ENCODE measurements at places on chromosomes 5 and 9.

DNA sequence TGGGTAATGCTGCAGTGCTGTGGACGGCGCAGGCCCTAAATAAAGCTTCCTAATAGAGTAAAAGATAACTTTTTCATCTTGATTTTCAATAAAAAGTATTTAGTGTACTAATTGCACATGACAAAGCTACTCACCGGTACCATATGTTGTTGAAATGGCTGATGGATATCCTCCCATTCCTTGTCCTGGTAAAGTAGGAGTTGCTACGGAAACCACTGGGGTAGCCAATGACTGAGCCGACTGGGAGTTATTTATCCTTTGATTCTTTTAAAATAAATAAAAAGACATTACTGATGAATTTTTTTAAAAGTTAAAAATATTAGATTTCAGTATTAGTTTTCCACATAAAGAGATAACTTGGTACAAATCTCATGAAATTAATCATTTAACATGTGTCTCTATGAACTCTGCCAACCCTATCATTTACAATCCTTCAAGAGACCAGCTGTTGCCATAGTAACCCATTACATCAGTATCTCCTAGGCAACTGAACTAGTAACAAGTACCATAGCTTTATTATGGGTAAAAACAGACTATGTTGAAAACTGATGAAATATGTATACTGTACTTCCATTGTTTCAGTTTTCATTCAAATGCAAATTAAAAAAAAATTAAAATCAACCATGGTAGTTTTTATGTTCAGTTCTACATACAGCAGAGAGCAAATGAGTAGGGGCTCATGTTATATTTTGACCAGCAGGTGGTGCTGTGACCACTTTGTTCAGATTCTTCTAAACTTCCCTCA is 153.7 kb downstream of the MEF2C start:
- peak; percentile 60 for DNase-seq

DNA sequence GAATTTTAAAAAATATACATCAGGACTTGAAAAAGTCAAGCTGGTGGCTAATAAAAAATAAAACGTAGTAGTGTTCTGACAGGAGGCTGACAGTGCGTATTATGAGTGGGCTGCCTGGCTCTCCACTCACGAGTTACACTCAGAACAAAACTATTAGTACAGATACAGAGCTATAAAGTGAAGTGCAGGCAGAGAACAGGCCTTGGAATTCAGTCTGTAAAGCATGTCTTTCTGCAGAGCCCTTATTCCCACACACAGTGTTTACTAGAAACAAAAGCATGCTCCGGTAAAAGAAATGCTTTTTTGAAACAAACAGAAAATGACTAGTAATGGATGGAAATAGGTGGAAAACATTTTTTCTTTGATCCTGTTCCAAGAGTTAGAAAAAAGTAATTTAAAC is 334.7 kb downstream of the DIRAS2 start:
- DNase-seq, result no peak

DNA sequence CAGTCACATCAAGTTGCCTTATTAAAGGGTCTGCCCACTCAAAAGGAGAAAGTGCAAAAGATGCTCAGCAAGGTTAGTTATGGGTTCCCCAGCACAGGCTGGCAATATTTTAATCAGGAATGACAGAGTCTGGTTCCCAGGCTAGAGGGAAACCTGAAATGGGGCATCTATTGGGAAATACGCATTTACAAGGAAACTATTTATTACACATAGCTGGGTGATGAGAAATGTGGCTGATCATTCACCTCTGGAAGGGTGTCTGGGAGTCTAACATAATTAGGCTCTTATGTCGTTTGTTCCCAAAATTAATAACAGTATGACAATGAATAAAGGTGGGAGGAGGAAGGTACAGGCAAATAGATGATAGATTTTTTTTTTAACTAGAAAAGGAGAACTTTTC is 314.7 kb downstream of the ENC1 start:
- DNase-seq, result no peak

- no peak for DNase-seq
Observed at GRCh38 chr9:126123927-126124326, 202.7 kb upstream of the MVB12B start.

DNA sequence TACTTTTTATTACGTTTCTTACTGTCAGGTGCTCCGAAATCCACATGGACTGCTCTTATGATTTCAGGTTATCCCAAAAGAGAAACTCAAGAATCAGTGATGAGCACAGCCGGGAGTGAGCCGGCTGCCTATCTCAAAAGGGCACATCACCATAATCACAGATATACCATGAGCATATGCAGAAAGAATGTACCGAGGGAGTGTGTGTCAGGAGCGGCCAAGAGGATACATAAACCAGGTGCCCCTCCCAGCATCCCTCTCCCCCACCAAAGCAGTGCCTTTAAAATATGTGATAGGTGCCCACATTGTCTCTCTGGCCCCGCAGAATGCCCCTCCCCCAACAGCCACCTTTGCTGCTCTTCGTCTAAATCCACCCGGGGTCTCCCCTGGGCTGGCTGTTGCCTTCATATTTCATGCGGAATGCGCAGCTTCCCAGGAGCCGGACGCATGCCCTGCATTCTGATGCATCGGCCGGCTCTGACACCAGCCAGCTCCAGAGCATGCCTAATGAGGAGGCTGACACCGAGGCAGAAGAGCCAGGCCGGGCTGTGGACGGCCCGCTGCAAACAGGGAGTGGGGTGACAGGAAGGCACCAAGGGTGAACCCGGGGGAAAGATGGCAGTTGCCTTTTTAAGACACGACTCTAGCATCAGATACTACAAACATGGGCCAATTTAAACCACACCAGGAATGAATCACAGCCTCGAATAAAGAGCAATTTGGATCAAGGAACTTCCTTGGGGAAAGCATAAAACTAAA is 652.3 kb downstream of the BNC2 start:
- DNase-seq, result no peak

DNA sequence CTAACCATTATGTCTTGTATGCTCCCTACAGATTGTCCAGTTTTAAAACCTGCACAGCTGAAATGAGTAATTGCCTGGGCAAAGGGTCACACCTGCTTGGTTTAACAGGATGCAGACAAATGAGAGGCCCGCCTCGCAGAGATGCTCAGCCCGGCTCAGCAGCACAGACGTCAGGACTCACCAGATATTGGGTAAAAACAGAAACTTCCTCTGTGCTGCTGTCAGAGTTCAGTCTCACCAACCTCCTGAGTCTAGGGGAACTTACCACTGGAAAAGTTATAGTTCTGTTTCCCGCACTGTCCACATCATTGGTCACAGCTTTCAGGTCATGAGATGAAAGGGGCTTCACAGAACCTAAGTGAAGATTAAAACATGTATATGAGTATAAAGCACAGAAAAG is 152.5 kb downstream of the ESM1 start:
- peak; percentile 8 for DNase-seq

- no peak for DNase-seq
Observed at GRCh38 chr5:30994176-30994575, 199.3 kb upstream of the CDH6 start.

DNA sequence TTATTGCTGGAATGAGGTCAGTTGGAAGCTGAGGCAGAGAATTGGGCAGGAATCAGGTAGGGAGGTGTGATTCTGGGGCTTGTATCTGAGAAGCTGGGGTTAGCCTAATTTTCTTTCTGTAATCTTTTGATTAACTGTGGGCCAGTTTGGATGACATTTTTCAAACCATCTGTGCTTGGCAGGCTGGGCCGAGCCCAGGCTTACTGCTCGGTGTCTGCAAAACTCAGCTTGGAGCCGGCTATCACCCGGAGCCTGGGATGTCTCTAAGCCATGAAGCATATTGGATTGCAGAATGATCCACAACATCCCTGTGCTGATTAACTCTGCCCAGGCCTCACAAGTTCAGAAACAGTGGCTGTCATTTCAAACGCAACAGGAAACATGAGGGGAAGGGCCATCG is 26.5 kb downstream of the KCNMB1 start:
- DNase-seq, result no peak

- no peak for DNase-seq
Observed at GRCh38 chr5:25481463-25481862, 836.7 kb upstream of the CDH10 start.

GRCh38 chr9:23322392-23322791 is 503.6 kb downstream of the ELAVL2 start:
- no peak for DNase-seq

DNA sequence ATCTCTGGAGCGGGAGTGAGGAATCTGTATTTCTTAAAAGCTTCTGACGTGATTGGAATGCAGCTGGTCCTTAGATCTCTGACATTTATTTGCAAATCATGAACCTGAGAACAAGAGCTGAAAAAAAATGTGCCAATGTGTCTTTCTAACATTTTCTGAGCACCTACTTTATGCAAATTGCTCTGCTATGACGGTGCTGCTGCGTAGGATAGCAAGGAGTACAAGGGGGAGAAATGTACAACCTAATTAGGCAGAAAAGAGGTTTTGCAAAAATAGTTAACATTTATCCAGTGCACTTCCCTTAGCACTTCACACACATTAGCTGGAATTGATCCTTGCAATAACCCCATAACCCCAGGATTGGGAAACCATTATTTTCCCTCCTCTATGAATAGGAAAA is 357.5 kb downstream of the TLE4 start:
- no peak for DNase-seq

DNA sequence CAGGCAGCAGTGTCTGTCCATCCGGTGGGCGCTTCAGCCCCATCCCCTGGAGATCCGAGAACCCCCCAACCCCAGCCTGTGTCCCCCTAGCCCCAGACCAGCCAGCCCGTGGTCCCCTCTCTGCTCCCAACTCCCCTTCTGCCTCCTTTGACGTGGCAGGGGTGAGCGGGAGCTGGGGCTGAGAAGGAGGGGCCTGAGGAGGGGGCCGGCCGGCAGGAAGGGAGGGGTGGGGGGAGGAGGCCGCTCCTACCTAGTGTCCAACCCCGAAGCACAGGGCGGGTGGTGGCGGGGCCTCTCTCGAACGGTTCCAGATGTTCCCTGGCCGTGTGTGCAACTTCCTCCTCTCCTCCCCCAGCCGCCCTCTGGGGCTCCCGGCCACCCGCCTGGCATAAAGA is 31.0 kb downstream of the GOLGA2 start:
- DNase-seq, result no peak

DNA sequence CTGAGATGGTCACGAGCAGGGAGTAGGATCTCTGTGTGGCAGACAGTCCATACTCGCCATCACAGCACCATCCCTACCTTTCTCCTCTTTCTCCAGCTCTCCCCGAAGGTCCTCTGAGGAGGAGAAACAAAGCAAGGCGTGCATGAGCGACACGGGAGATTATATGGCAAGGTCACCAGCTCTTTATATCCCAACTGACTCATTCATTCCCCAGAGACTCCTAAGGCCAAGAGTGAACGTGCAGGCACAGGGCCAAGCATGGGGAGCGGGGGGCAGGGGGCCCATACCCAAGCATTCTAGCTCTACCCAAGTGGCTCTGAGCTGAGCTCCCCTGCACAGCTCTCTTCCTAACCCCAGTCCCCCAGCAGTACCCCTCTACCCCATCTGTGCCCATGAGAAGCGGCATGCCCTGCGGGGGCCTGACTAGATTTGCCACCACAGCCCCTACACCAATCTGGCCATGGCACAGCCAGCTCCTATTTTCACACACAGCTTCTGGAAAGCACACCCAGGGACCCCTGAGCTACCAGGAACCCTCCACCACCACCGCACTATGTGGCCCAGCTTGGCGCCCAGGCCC is 6.8 kb downstream of the TRIM7 start:
- DNase-seq, result no peak

GRCh38 chr9:35609001-35609819 is 4.1 kb downstream of the TESK1 start:
- DNase-seq, result no peak

DNA sequence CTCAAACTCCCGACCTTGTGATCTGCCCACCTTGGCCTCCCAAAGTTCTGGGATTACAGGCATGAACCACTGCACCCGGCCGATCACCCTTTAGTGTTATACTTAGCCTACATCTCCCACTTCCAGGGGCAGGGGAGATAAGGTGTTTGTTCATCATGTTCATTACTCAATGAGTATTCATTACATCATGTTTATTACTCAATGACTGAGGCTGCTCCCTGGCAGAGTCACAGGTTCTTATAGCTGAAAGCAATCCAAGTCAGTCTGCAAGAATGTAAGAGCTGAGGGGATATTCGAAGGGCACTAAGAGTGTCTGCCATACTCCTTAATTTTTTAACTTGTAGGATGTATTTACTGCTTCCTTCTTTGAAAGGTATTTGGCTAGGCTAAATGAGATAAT is 214.2 kb downstream of the SPATA31D1 start:
- no peak for DNase-seq

DNA sequence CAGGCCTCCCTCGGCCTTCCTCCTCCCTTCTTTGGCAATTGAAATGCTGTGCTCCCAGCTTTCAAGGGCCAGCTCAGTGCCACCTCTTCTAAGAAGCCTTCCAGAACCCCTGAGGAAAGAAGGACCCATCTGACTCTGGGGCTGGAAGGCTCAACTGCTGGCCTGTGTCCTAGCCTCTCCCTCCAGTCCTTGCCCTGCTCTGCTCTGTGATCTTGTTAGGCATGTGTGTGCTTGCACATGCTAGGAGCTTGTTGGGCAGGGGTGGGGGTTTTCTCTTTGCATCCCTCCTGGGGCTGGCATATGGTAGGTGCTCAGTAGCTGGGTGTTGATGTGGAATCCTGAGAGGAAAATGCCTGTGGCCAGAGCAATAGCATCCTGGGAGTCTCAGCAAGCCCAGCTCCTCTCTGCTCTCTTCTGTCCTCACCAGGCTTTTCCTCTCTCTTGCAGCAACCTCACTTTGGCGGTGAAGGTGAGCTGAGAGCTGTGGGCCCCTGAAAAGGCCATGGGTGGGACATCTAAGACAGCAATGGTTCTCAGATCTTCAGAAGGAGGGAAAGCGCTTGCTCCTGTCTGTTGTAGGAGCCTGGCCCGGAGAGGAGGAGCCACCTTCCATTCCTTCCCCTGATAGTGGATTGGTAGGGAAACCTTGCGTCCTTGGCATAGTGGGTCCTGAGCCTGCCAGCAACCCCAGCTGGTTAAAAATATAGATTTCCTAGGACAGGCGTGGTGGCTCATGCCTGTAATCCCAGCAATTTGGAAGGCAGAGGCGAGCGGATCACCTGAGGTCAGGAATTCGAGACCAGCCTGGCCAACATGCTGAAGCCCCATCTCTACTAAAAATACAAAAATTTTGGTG is 9.9 kb downstream of the DOLK start:
- DNase-seq, result peak; percentile 50

DNA sequence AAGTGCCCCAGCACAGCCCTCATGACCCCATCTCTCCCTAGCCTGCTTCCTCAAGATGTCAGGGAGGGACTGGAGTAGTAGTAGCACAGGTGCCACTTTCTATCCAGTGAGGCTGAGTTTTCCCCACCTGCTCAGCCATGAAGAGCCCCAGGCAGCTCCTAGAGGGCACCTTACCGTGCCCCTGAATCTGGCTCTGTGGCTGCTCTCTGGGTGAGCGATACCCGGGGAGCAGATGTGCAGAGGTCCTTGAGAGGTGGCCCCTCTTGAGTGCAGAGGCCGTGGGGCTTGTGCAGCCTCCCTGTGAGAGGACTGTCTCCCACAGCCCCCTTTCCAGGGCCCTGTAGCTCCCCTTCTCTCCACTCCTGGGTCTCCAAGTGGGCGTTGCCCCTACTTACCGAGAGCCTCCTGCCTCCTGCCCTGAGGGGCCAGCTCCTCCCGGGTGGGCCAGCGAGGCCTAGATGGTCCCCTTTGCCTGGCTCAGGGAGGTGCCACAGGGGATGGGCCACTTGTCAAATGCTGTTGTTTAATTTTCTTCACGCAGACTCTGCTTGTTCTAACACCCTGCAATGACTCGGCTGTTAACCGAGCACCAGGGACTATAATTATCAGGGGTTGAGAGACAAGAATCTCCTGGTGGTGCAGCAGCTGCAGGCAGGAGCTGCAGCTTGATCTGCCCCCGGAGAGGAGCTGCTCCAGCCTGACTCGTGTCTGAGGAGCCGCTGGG is 29.6 kb upstream of the PITX1 start:
- DNase-seq, result no peak

Data from posterior cingulate gyrus (tissue), 11 donors.